Left cardiac atrium (tissue), 4 donors: ENCODE measurements at places on chromosomes 4 and X.

- DNase-seq, result no peak
These were observed 28.3 kb downstream of the AREG start for GRCh38 chr4:74473155-74473811.

DNA sequence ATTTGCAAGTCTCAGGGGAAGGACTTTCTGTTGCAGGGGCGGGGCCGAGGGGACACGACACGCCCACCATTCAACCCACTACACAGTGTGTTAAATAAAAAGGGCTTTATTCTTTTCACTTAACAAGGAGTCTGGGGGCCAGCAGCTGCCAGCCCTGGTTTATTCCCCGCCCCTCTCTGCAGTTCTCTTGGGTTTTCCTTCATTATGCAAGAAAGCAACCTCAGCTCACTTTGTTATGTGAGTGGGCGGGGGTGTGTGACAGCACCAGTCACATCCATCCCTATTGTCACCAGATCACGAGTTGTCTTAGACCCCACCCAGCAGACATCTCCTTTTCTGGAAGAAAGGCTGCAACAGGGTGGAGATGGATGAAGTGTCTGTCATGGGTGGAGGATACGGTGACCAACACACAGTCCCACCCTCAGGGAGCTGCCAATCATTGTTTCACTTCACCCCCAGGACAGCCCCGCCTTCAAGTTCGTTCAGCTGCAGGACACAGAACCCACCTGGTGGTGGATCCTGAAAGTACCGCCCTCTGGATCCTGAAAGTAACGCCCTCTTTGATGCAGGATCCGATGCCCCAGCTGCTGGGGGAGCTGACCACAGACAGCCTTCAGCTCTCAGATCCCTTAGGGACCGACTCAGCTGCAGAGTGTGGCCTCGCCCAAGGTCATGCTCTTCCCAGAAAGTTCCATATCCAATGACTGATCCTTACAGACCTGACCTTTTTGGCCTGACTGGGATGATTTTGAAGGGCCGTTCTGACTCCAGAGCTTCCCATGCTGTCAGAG is 79.6 kb downstream of the SMIM20 start:
- DNase-seq, result no peak

GRCh38 chr4:98605216-98605615 is 53.2 kb downstream of the TSPAN5 start:
- DNase-seq, result no peak

DNA sequence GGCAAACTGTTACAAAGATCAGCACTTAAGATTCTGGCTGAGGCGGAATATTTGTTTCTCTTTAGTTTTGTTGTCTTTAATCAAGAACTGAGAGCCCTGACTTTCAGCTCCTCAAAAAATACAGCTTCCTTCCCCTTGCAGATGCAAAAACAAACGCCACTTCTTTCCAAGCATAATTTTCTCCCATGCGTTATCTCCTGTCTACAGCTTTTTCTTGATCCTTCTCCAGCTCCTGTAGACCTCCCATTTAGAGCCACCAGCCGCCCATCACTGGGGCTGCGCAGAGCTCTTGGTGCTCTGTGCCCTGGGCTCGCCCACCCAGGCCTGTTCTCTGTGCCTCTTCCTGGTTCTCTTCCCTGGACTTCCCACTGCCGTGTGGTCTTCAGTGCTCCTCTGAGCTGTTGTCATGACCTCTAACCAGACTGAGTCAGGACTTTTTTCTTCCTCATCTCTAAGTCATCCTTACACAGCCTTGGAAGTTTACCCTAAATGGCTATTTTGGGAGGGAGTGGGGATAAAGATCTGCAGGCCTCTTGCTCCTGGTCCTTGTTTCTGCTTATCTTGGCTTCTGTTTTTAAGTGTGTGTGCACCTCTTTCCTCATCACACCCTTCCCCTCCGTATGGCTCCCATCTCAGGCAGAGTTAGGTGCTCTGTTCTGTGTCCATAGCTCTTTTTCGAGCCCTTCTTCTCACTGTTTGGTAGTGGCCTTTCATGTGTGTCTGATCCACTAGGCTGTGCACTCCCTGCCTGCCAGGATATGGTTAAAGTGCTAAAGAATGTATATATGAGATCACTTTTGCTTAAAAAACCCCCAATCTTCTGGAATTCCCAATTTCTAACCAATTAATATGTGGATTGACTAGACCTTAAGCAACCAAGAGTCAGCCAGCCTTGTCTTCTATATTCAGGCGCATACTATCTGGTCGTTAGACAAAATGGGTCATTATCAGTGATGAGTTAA is 122.5 kb downstream of the PTTG2 start:
- no peak for DNase-seq

GRCh38 chr4:189600718-189601435 is 339.8 kb upstream of the FRG1 start:
- peak; percentile 30 for DNase-seq

- no peak for DNase-seq
These were observed 133.0 kb upstream of the PLS3 start for GRCh38 chrX:115427861-115428410.

- no peak for DNase-seq
These were observed 31.0 kb downstream of the TRPC5 start for GRCh38 chrX:112051576-112051975.

GRCh38 chrX:1591863-1592469 is 562 bp downstream of the AKAP17A start:
- no peak for DNase-seq

- no peak for DNase-seq
These were observed 4.6 kb upstream of the DCAF12L2 start for GRCh38 chrX:126170720-126171119.

- DNase-seq, result no peak
These were observed 35.8 kb upstream of the USP46 start for GRCh38 chr4:52694936-52695335.

DNA sequence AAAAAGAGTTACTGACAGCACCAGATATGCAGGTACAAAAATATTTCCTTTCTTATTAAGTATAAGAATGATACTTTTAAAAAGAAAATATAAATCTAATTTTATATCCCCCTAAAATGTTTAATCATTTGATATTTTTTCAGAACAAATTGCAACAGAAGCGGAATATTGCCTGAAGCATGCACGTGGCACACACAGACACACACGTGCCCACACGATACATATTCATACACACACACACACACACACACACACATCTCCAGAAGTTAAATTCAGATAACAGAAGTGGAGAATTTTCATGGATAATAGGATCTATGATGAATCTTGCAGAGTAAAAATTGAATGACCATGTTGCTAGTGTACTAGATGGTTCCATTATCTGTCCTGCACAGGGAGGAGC is 445.2 kb downstream of the GPAT3 start:
- DNase-seq, result no peak

- no peak for DNase-seq
These were observed 8.2 kb upstream of the RUFY3 start for GRCh38 chr4:70713453-70714078.

DNA sequence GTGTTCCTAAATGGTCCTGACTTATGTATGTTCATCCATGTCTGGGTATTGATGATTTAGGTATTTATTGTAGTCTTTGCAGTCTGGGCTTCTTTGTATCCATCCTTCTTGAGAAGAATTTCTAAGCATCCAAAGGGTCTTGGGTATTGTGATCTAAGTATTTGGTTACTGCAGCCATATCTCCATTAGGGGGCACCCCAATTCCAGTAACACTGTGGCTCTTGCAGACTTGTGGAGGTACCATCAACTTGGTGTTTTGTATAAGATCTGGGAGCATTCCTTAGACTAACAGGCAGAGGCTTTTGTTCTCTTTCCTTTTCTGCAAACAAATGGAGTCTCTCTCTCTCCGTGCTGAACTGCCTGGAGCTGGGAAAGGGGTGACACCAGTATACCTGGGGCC is 113.7 kb upstream of the NEXMIF start:
- no peak for DNase-seq

DNA sequence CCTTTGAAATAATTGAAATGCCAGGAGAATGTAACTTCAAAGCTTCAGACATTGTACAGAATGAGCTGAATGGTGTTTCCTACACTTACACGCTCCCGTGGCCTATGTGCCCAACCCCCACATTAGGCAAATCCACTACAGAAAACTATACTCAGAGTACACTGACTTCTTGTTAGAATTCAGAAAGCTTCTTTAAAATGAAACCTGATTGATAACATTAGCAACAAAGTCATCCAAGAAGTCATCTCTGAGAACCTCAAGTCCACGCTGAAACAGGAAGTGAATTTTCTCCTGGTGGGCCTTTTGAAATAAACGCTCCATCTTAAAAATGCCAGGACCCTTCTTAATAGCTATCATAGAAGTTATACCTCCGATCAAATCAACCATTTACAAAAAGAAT is 136.3 kb downstream of the TSPAN5 start:
- DNase-seq, result no peak

DNA sequence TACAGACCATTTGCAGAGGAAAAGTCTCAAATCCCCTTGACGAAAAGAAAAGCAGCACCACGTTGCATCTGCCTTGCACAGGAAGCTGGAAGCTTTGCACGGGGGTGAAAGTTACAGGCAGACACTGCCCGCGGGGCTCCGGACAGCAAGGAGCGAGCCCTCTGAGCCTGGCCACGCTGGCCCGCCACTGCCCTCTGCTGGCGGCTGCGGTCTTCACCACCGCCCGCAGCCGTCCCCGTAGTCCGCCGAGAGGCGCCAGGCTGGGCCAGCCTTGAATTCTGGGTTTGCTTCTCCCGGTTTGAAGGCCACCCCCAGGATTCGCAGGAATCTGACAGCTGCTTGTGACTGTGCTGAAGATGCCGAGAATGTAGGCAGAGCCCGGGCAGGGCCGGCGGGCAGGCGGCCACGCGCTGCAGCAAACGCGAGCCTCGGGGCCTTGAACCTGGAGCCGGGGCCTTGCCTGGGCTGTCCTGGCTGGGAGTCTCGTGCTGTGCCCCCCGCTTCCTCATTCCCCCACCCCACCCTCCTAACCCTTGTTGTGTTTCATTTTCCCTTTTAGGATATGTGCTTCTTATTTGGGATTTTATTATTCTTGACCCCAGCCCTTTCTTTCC is 49.2 kb downstream of the ENPP6 start:
- DNase-seq, result peak; percentile 77

DNA sequence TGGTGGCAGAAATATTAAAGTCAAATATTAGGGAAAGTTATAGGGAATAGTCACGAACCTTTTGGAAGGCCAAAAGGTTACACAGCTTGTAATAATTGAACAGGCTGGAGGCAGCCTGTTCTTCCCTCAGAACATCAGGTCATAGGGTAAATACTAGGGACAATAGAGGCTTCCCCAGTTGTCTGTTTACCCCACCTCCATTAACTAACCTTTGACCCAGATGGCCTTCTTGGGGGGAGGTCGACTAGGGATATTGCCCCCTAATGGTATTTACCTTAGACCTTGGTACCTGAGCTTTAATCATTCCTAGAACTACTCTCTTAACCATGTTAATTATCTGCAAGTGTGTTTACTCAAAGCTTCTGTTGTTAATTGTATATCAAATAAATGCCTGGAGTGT is 26.0 kb downstream of the C4orf17 start:
- DNase-seq, result no peak

GRCh38 chr4:11480683-11481082 is 52.0 kb upstream of the HS3ST1 start:
- DNase-seq, result no peak

- no peak for DNase-seq
These were observed at the start of gene GLOD5 for GRCh38 chrX:48761674-48762471. GLOD5 (plus strand) TSS chrX:48761747; CDS start chrX:48761791, 44 bp downstream.

DNA sequence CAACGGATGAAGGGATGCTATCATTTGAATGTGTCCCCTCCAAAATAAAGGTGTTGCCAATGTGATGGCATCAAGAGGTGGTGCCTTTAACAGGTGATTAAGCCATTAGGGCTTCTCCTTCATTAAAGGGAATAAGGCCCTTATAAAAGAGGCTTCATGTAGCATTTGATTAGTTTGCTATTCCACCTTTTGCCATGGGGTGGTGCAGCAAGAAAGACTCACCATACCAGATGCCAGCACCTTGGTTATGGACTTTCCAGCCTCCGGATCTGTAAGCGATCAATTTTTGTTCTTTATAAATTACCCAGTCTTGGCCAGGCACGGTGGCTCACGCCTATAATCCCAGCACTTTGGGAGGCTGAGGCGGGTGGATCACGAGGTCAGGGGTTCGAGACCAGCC is 7.9 kb upstream of the SLC25A43 start:
- DNase-seq, result no peak

GRCh38 chrX:40459571-40460158 is 121.1 kb upstream of the ATP6AP2 start:
- no peak for DNase-seq

DNA sequence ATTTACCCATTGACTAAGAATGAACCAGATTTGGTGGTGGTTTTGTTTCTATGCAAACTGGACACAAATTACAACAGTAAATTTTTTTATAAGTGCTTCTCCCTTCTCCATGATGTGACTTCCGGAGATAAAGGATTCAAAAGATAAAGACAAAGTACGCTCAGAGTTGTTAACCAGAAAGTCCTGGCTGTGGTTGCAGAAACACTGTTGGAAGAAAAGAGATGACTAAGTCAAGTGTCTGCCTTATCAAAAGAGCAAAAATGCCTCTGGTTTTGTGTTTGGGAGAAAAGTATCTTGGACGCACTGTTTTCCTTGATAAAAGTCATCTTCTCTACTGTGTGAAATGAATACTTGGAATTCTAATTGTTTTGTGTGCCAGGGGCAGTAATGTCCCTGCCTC is 213.4 kb downstream of the GC start:
- DNase-seq, result no peak

DNA sequence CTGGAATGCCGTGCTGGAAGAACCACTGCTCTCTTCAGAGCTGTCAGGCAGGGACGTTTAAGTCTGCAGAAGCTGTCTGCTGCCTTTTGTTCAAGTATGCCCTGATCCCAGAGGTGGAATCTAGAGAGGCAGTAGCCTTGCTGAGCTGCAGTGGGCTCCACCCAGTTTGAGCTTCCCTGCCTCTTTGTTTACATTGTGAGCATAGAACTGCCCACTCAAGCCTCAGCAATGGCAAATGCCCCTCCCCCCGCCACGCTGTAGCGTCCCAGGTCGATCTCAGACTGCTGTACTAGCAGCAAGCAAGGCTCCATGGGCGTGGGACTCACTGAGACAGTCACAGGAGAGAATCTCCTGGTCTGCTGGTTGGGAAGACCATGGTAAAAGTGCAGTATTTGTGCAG is 34.8 kb upstream of the MUC7 start:
- no peak for DNase-seq

- DNase-seq, result no peak
These were observed 2.0 kb upstream of the FATE1 start for GRCh38 chrX:151713849-151714248.

DNA sequence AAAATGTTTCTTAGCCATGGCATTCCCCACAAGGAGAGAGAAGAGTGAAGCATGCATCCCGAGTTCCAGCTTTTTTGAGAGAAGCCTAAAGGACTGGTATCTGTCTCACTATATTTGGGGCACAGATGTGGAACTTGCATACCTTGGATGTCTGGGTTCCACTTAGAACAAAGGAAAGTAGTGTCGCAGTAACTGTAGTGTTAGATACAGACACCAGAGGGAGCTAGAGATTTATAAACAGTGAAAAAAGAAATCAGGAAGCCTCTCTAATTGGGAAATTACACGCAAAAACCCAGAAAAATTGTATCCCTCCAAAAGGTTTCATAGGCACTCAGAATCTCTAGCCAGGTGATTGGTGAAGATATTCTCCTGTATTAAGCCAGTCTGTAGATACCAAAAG is 34.4 kb downstream of the AGTR2 start:
- no peak for DNase-seq
